H9 (cell line): ENCODE measurements at places on chromosomes 3 and 15.

DNA sequence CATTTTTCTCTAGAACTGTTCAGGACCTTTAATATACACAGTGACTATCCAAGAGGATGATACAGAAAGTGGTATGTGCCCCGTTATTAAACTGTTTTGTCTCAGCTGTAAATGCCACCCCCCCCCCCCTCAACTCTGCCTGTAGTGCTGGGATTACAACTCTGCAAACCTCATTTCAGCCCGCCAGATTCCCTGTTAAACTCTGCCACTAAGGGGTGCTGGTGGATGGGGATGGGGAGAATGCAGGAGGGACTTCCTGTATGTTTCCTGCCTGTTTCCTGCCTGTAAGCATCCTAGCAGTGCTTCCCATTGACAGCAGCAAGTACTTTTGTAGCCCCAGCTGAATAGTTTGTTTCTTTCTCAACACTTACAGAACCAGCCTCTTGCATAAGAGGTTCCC, 301.7 kb upstream of the RORA start:
- peak; percentile 43 for DNase-seq

GRCh38 chr3:6367171-6367570, 493.7 kb upstream of the GRM7 start:
- no peak for DNase-seq

- no peak for DNase-seq
Measured at GRCh38 chr15:31830591-31830990, 199.7 kb upstream of the CHRNA7 start.

- no peak for DNase-seq
Measured at GRCh38 chr15:56805466-56806147, 72.3 kb upstream of the ZNF280D start.

DNA sequence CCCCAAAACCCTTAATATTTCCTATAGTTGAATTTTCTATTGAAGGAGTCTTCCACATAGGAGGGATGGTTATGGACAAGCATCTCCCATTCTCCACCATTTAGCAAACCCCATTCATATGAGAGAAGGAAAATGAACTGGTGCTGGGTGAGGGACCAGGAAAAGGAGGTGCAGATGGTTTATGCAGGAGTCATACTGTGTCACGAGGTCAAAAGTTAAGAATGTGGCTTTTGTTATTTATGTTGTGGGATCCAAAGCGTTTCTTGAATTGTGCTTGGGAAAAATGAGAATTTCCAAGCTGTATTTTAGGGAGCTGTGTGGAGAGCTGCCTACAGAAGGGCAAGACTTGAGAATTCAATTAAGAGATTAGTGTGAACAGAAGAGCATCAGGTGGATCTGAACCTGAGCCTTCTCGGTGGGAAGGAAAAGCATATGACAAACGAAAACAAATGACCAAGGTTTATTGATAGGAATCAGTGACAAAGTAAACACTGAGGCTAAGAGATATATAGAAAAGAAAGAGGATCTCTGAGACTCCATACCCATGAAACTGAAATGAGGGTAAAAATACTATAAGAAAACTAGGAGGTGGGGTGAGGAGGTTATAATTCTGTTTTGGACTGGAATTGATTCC, 473.3 kb upstream of the NR2F2 start:
- no peak for DNase-seq

DNA sequence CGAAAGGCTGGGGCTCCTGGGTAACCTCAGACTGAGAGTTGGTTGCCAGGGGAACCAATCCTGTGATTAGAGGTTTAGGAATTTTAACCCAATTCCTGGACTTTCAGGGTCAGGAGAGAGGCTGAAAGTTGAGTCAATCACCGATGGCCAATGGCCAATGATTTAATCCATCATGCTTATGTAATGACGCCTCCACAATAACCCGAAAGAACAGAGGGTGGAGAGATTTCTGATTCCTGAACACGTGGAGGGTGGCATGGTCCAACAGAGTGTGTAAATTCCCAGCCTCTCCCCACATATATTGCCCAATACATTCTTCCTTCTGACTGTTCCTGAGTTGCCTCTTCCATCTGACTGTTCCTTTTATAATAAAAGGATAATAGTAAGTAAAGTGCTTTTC, 137.2 kb upstream of the CBLB start:
- DNase-seq: no peak

DNA sequence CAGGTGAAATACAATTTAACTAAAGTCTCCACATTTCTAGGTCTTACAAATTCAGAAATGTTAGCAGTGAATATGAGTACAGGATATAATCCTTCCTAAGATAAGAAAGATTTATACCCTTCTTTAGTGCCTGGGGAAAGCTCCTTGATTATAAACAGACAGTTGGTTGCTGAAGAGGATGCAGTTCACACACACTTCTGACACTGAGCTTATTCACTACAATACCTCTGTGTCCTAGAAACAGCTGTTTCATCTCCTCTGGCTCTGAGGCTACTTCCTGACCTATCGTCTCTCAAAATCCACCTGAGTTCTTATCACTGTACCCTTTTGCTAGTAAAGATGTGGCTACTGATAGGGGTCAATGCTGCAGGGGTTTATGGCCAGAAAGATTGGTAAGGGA, 57.1 kb downstream of the TP63 start:
- DNase-seq: no peak

DNA sequence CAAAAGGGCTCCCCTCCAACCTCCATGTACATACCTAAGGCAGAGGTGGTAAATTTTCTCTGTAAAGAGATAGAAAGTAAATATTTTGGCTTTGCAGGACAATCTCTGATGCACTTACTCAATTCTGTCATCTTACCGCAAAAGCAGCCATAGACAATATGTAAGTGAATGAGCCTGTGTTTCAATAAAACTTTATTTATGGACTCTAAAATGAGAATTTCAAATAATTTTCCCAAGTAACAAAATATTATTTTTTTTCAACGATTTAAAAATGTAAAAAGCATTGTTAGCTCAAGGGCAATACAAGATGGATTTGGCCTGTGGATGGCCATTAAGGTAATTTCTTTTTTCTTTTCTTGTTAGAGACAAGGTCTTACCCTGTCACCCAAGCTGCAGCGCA, 44.7 kb downstream of the SHQ1 start:
- DNase-seq: no peak

DNA sequence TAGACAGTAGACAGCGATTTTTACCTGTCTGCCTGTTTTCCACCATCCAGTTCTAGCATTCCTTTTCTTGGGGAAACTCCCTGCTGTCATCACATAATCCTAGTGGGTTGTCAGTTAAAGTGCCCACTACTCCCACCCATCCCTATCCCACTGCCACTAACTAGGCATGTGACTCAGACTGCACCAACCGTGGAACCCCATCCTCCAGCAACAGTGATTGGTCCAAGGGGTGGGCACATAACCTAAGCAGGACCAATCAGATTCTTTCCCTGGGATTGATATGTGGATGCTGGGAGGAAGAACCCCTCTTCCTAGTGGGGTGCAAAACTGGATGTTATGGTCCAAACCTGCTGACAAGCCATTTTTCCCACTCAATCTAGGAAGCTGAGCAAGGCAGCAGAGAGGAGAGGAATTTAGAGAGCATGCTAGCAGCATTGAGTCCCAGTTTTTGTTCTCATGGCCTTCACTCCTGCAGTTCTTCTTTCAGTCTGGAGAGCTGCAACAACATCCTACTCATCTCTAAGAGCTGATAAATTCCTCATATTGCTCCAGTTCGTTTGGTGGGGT, 3.9 kb upstream of the INSYN1 start:
- no peak for DNase-seq
